ENCODE measurements at places on chromosomes 3 and 15. TPM values are rescaled to one million over a fixed set of nuclear protein-coding genes. Genes with fewer than 3 reads are reported as not detected.

The LMCD1 gene
- total RNA-seq = 9.5 TPM

The ASB14 gene
- total RNA-seq = not detected

The CHRM5 gene
- not detected for total RNA-seq

The GPR160 gene
- total RNA-seq = 14.6 TPM

DNA sequence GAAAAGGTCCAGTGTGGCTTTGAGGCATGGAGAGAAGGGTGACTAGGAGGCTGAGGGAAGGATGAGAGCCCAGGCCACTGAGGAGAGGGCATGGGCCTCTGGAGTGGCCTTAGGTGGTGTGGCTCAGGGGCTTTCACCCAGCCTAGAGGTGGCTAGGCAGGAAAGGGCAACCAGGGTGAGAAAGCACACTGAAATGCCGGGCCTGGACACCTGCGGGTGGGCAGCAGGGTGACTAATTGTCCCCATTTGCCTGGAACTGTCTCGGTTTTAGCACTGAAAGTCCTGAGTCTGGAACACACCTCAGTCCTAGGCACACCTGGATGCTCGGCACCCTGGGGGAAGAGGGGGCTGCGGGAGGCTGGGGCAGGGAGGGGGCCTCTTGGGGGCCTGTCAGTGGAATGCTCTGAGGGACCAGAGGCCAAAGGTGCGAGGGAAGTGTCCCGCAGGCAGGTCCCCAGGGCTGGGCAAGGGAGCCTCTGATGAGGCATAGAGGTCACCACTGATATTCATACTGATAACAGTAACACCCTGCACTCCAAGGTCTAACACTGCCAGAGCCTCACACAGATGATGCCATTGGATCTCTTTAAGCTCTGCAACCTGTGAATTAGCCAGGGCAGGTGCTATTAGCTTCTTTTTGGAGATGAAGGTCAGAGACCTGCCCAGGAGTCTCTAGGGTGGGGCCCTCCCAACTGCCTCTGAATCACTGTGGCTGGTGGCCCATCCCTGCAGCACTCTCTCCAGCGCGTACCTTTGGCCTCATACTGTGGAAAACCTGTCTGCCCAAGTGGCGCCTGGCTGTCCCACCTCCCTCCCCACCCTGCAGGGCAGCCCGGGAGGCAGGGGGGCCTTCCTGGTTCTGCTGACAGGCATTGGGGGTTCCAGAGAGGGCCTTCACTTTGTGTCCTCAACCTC, 3.0 kb upstream of the PHGR1 start:
- DNase-seq = no peak

DNA sequence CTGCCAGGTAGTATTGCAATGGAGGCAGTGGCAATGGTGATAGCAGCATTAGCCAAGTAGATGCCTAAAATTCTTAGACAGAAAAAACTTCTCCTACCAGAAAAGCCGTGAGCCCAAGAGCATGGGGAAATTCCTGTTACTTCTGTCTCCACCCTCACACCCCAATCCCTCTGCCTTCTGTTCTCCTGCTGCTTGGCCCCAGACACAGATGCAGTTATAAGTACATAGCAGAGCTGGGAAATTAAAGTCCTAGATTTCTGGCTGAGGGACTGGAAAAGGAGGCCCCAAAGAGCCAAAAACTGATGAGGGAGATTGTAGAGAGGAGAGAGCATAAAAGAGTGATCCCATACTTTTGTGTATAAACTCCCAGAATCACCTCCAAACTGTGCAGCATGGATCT, 166.9 kb downstream of the SMAD6 start:
- no peak for DNase-seq

DNA sequence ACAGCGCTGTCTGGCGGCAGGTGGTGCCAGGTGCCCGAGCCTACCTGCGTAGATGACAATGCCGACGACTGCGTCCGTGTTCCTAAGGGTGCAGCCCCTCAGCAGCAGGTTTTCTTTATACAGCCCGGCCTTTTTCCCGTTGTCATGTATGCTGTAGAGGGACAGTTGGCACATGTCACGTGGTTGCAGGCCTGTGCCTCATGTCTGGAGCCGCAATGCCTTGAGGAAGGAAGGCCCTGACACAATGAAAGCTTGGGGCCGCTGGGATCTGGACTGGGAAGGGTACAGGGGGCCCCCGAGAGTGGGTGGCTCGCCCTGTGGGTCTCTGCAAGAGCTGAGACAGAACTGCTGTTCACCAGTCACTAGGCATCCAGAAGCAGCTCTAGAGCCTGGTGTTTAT, 136.0 kb downstream of the ATP10A start:
- DNase-seq = no peak

- no peak for DNase-seq
Observed at GRCh38 chr15:56653787-56654186, 79.5 kb downstream of the ZNF280D start.

DNA sequence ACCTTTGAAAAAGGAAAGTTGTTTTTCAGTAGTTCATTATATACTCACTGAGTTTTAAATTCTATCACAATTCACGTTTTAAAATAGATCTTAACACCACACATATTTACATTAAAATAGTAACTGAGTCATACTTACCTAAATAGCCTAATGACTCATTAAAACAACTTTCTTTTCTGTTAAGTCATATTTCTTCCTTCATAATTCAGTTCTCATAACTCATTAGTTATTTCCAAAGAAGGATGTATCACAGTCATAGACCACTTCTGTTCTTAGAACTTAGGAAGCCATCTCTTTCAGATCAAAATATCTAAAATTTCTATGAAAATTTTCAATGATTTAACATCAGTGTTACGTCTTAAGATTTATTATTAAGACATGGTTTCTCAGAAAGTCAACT, 885.9 kb downstream of the FHIT start:
- DNase-seq = no peak

GRCh38 chr3:187978433-187979011, 175.4 kb upstream of the LPP start:
- DNase-seq = no peak

DNA sequence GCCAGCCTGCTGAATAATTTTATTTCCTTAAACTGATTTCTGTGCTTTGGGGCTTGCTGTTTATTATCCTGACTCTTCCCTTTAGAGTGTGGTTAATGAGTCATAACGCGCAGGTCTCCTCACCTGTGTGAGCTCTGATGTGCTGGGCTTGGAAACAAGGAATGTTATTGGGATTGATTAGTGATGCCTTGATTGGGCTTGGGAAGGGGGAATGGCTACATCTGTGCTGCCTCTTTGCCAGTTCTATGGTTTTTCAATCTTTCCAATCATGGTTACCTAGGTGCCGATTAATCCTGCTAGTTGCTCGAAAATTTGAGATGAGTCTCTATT, 161.0 kb downstream of the THSD4 start:
- no peak for DNase-seq

DNA sequence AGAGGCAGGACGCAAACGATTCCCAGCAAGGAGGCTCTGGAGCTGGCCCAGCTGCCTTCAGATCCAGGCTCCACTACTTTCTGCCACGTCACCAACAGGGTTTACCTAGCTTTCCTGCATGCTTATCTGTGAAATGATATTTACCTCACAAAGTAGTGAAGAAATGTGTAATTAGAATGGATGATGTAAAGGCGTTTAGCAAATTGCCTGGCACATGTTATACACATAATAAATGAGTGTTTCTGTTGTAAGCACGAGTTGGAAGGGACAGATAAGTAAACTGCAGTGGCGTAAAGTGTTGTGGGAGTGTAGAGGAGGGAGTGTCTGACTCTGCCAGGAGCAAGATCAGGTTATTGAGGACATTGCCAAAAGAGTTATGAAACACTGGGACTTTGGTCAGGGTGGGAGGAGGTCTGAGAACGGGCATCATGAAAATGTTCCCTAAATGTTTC, 3.5 kb upstream of the CHAC1 start:
- no peak for DNase-seq

GRCh38 chr15:91973481-91973880, 120.0 kb downstream of the SLCO3A1 start:
- DNase-seq = no peak

- DNase-seq = no peak
Observed at GRCh38 chr3:52712291-52713212, 6.6 kb downstream of the SPCS1 start.
